ENCODE measurements at places on chromosomes 2 and 18.

DNA sequence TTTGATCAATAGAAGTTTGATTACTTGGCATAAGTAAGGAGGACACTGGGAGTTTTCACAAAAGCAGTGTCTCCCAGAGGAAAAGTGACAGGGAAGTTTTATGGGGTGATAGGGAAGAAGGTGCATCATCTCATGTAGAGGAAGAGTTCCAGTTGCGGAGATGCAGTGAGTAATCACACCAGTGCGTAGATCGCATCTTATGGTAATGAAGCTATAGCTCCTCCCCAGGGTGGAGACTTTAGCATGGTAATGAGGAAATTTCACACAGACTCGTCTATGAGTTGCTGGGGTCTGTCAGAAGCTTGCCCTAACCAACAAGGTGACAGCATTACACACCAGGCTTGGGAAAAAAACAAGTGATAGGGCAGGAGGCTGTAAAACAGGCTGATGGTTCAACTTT lies 49.0 kb downstream of the KYNU start:
- no peak for DNase-seq

GRCh38 chr2:12727641-12728040 lies 10.9 kb downstream of the TRIB2 start:
- no peak for DNase-seq

GRCh38 chr2:189127756-189128155 lies 51.8 kb downstream of the COL5A2 start:
- DNase-seq: peak; percentile 55

- DNase-seq: peak; percentile 8
Observed at GRCh38 chr2:27442920-27443282, 720 bp downstream of the KRTCAP3 start.

DNA sequence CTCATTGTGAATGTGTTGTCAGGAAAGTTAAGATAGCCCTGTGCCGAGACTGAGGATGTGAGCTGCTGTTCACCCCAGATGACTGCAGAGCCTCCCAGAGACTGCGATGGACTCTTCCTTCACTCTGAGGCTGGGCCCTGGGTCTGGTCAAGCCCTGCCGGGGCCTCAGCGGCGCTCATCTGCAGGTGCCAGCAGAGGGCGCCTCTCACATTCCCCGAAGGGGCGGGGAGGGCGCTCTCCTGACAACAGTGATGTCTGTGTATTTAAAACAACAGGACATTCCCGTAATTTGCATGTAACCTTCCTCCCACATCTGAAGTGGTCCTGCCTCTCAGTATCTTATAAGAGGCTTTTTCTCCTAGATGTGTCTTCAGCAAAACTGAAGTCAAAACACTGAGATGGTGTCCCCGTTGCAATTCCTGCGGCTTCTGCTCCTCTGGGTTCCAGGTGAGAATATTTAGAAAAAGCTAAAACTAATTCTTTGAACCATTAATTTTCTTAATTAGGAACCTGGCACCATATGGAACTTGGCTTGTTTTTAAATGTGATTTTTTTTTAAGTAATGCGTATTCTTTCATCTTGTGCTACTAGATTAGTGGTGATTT lies 1377.9 kb downstream of the RPIA start:
- DNase-seq: no peak

DNA sequence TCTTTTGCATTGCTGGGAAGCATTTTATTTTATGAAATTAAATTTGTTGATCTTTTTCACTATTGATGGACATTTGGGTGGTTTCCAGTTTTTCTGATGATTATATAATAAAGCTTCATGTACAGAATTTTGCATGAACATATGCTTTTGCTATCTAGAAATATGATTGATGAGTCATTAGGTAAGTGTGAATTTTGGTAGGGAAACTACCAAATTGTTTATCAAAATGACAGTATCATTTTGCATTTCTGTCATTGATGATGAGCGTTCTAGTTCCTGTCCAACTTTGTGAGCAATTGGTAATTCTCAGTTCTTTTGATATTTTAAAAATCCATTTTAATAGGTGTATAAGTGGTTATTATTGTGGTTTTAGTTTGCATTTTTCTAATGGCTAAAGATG lies 67.7 kb downstream of the TAF4B start:
- no peak for DNase-seq

DNA sequence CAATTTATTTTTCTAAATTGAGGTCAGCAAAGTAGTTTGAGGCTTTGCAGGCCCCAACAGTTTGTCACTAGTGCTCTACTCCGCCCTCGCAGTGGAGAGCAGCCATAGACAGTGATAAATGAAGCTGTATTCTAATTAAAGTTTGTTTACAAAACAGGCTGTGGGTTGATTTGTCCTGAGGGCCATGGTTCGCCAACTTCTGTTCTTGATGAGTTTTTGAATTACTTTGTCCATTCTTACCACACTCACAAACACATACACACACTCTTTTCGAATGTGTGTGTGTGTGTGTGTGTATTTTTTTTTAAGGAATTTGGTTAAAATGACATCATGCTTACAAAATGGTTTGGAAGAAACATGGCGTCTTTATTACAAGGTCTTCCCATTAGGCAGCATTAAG lies 68.6 kb downstream of the MTCL1 start:
- DNase-seq: no peak

GRCh38 chr2:190701586-190701985 lies 52.7 kb downstream of the NAB1 start:
- DNase-seq: no peak

GRCh38 chr18:22174341-22175145 lies 5.2 kb downstream of the GATA6 start:
- no peak for DNase-seq

DNA sequence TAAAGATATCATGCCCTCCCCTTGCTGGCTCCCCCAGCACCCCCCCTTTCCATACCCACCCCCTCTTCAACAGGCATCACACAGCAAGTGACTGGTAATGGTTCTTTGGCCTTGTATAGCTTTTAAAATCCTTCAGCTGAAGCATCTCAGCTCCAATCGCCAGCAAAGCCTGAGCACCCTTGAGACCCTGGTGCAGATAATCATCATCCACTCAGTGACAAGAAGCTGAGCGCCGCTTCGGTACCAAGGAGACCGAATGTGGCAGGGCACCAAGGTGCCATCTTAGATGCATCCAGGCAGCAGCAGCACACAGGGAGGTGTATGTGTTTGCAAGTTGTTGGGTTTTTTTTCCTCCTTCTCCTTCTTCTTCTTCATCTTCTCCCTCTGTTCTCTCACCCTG lies 232.7 kb downstream of the BCL11A start:
- no peak for DNase-seq

- DNase-seq: peak; percentile 64
Observed at GRCh38 chr2:222000326-222000725, 298.5 kb downstream of the PAX3 start.

DNA sequence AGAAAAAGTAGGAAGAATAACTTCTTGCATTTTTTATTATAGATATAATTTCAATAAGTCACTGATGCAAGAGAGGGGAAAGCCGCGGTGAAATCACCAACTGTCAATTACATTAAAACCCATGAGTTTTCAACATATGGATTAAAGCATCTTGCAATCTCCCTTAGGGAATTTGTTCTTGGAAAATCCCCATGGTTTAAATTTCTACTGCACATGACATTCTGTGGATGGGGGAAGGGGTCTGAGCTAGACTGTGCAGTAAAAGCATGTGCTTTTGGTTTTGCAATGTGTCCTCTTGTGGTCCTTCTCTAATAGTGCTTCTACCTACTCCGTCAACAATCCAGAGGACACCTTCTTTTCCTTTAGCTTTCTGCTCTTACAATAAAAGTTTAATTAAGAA lies 894.0 kb downstream of the DCDC2C start:
- no peak for DNase-seq

- DNase-seq: no peak
Observed at GRCh38 chr18:62837011-62837410, 121.7 kb downstream of the PHLPP1 start.

- peak; percentile 39 for DNase-seq
Observed at GRCh38 chr2:118013221-118013723, 598 bp downstream of the CCDC93 start.

- no peak for DNase-seq
Observed at GRCh38 chr18:74972354-74972753, 236.6 kb downstream of the PTGR3 start.

GRCh38 chr18:36264283-36264682 lies 33.2 kb upstream of the FHOD3 start:
- DNase-seq: no peak

DNA sequence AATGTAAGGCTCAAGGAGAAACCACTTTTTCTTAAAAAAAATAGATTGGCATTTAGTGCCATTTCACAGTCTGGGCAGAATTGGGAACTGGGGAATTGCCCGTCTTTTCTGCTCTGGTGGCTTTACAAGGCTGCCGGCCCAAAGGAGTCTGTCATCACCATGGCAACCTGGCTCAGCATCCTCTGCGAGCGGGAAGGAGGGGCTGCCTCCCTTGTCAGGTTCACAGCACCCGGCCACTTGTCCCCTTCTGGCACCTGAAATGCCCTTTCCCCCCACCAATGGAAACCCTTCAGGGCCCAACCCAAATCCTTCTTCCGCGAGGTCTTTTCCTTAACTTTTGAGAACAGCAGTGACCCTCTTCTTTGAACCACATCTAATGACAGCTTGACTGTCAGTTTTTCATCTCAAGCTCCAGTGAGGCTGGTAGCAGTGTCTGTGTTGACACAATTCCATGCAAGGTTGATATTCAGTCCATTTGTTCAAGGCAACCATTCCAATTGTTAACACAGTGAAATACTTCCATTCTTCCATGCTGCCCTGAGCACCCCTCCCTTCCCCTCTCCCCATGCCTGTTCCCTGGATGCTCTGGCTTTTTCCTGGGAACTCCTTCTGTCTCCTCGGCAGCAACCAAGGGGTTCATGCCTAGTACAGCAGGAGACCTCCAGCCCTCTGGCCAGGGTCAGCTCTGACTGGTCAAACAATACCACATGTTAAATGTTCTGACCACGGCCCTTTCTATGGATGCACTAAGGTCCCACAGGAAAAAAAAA lies 79.6 kb downstream of the DNER start:
- DNase-seq: no peak

DNA sequence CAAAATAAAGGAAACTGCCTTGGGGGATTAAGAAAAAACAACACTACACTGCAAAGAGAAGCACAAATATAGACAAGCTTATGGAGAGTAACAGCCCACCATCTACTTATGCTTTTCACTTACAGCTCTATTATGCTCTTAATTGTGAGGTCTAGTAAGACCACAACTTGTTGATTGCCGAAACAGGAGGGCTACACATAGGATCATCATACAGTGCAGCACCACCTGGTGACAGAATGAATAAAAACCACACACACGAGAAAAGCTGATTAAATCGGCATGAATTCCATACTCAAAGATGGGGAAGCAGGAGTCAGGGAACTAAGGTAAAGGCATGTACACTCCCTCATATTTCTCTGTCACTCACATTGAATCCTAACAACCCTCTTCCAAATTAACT lies 259.2 kb downstream of the IKZF2 start:
- DNase-seq: peak; percentile 61

DNA sequence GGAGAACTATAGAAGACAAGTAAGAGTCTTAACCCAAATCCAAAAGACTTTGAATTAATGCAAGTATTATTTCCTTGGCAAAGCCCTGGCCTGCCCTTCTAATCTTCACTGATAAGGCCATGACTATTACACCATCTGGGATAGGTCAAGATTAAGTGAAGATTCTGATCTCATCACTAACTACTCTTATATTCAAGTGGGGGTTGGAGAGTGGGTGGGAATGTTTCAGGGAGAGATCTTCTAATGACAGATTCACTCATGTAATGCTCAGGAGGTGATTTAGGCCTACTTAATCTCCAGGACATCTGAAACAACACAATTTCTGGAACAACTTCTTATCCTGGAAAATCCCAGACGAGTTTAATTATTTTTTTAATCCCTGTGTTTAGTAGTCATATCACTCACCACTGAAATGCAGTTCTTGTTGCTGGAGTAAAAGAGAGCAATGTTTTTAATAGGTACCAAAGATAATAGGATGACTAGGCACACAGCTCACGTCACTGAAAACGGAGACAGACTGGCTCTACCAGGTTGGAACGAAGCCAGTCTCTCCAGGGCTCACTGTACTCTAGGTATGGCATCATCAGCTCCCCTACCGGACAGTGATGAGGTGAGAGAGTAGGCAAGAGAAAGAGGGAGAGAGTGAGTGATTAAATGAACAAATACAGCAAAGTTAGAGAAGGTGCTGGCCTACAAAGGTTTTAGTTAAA lies 133.1 kb downstream of the NCKAP5 start:
- DNase-seq: peak; percentile 85

DNA sequence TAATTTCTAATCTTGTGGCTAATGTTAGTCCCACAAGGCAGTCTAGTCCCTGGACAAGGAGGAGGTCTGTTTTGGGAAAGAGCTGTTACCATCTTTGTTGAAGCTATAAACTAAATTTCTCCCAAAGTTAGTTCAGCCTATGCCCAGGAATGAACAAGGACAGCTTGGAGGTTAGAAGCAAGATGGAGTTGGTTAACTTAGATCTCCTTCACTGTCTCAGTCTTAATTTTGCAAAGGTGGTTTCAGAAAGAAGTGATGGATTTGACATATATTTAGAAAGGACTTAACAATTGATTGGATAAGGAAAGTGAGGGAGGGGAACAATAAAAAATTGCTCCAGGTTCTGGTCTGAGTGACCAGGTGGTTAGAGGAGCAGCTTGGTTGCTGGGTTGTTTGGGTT lies 14.6 kb upstream of the SCYGR1 start:
- no peak for DNase-seq

DNA sequence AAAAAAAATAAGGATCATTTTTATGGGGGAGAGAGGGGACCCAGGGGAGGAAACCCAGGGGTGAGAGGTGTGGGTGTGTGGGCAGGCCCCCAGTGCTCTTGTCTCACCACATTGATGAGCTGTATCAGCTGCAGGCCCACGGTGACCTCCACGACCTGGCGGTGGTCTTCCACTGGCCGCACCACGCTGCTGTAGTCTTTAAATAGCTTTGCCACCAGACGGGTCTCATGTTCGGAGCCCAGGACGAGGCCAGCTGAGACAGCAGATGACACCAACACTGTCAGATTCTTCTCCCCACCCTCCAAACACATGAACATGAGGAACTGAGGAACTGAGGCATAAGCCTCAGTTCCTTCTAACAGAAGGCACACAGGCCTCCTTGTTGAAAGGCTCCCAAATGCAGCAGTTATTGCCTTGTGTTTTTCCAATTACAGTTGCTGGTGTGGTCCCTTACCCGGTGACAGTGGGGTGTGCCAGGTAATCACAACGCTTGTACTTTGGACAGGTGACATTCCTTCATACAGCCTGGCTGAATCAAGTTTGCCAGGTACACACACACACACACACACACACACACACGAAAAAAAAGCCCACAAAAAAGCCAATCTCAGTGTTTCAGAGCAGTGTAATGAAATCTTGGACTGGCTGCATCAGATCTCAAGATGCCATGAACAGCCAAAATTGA lies 4.7 kb downstream of the CHRNA1 start:
- DNase-seq: no peak

GRCh38 chr2:105329197-105329554 lies 359 bp downstream of the TGFBRAP1 start:
- DNase-seq: peak; percentile 5

DNA sequence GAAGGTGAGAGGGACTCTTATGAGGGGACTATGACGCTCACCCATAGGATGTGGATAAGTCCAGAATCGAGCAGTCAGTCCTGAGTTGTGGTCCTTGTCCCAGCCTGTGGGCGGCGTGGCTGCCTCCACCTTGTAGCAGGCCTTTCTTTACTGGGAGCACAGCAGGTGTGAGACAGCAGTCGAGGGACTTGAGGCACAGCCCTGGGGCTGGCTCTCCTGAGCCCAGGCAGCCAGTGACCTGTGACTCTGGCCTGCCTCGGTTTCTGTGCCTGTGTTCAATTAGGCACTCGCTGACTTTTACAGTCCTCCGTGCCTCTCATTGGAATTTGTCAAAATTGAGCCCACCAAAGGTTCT lies 8.3 kb downstream of the PPP1R7 start:
- DNase-seq: no peak

Data from EH (cell line).